ENCODE measurements at places on chromosomes 1 and 21. TPM values are rescaled to one million over a fixed set of nuclear protein-coding genes. Genes with fewer than 3 reads are reported as not detected.

DNA sequence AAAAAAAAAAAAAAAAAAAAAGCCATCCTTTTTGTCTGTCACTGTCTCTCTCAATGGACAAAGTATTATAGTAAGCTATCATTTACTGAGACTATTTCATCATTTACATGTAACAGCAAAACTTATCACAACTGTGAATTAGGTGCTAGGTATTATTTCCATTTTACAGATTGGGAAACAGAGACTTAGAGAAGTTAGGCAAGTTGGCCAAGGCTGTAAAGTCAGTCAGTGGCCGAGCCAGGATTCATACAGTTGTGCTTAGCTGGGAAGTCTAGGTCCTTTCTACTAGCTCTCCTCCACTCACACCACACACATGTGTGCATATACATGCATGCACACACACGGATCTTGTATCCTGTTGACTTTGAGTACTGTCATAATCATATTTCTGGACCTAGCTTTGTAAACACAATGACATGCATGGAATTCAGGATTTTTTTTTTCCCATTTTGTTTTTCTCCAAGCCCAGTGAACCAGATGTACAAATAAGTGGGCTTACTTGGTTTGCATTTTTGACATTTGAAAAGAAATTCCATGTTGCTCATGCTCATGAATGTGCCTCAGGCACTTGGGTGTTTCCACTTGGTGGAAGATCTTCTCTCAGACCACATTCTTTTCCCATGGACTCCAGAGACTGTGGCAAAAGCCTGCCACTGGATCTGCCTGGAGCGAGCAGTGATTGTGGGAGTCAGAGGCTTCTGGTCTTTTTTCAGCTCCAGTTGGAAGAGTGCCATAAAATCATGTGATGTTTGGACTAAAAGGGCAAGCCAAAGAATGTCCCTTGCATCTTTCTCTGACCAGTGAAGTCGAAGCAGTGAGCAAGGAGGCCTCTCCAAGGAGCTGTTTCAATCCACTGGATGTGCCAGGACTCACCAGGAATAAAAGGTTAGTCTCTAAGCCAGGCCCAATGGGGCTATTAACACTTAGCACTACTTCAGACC is 61.7 kb upstream of the DNAJC6 start:
- no peak overlapping the region for H3K27ac ChIP-seq
- H3K27me3 ChIP-seq, result no peaks in the 10 kb centered on the region

GRCh38 chr21:32371913-32372314 is 20.9 kb downstream of the URB1 start:
- H3K36me3 ChIP-seq, result peaks cover 7% of the 10 kb centered on the region
- H3K4me3 ChIP-seq, result no peak overlapping the region
- no peak overlapping the region for H3K27ac ChIP-seq
- no peaks in the 10 kb centered on the region for H3K27me3 ChIP-seq

Gene SLAMF9
- not detected for total RNA-seq

Gene SELP
- total RNA-seq, result not detected

DNA sequence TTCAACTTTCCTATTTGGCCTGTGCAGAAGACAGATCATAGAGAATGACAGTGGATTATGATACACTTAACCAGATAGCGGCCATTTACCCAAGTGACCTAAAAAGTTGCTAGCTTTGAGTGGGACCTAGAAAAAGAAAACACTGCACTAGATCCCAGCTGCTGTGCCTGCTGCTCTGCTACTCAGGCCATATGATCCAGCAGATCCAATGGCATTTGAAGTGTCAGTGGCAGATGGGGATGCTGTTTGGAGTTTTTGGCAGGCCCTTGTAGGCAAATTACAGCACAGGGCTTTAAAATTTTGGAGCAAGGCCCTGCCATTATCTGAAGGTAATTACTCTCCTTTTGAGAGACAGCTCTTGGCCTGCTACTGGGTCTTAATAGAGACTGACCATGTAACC is 74.0 kb upstream of the KCNE2 start:
- no peak overlapping the region for H3K27ac ChIP-seq
- no peaks in the 10 kb centered on the region for H3K27me3 ChIP-seq
- H3K4me1 ChIP-seq, result no peaks in the 10 kb centered on the region
- no peak for DNase-seq
- H3K4me3 ChIP-seq, result no peak overlapping the region
- H3K36me3 ChIP-seq, result no peaks in the 10 kb centered on the region

Gene KRTAP10-11
- total RNA-seq, result not detected

DNA sequence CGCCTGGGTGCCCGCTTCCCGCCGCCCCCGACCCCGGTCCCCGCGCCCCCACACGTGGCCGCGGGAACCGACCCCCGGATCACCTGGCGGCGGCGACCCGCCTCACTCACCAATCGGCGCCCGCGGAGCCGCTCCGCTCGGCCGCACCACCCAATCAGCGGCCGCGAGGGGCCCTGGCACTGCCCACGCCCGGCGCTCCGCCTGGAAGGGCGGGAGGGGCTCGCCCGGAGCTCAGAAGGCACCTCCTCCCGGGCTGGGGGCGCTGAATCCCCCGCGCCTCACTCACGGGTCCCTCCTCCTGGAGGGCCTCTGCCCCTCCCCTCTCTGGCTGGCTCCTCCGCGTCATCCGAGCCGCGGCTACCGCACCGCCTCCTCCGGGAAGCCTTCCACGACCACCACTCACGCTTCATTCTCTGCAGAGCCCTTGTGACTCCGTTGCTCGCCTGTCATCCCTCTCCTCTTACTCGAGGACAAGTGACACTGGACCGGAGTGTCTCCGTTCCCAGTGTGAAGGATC is 374 bp downstream of the SH2D5 start:
- peaks cover 58% of the 10 kb centered on the region for H3K27me3 ChIP-seq
- peak; percentile 95 for DNase-seq
- H3K36me3 ChIP-seq, result no peaks in the 10 kb centered on the region
- H3K4me3 ChIP-seq, result peak overlapping the region; percentile 56
- H3K27ac ChIP-seq, result no peak overlapping the region

DNA sequence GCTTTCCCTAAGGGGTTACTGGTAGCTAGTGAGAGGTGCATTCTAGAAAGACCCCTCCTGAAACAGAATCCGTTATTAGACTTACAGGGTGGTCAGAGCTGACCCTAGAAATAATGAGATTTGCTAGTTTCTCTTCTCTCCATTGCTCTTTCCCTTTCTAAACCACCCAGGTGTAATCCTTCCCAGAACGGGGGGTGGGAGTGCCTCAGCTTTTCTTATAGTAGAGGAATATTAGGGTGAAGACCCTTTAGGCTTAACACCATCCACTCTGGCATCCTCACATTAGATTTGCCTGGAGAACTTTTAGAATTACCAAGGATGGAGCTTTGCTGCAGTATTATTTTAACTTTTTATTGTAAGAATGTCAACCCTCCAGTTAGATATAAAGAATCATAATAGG is 49.4 kb downstream of the CAPN9 start:
- no peak for DNase-seq
- no peak overlapping the region for H3K4me3 ChIP-seq
- peaks cover 18% of the 10 kb centered on the region for H3K27me3 ChIP-seq
- H3K36me3 ChIP-seq, result no peaks in the 10 kb centered on the region
- H3K27ac ChIP-seq, result no peak overlapping the region
- H3K4me1 ChIP-seq, result no peaks in the 10 kb centered on the region

DNA sequence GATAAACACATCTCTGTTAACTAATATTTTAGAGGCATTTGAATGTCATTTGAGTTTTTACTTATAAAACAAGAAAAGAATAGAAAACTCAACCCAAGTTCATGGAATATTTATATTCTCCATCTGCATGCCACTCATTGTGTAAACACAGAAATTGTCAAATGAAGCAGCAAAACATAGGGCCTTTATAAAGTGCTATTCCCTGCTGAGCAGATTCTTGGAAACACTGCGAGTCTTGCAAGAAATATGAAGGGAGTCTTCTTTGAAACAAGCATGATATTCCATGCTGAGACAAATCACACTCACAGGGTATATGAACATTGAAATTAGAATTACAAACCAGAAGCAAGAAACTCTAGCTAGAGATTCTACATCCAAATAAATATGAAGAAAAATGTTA is 655.8 kb downstream of the BRINP3 start:
- no peaks in the 10 kb centered on the region for H3K27me3 ChIP-seq
- DNase-seq, result no peak
- H3K4me1 ChIP-seq, result peaks cover 32% of the 10 kb centered on the region
- H3K36me3 ChIP-seq, result no peaks in the 10 kb centered on the region

DNA sequence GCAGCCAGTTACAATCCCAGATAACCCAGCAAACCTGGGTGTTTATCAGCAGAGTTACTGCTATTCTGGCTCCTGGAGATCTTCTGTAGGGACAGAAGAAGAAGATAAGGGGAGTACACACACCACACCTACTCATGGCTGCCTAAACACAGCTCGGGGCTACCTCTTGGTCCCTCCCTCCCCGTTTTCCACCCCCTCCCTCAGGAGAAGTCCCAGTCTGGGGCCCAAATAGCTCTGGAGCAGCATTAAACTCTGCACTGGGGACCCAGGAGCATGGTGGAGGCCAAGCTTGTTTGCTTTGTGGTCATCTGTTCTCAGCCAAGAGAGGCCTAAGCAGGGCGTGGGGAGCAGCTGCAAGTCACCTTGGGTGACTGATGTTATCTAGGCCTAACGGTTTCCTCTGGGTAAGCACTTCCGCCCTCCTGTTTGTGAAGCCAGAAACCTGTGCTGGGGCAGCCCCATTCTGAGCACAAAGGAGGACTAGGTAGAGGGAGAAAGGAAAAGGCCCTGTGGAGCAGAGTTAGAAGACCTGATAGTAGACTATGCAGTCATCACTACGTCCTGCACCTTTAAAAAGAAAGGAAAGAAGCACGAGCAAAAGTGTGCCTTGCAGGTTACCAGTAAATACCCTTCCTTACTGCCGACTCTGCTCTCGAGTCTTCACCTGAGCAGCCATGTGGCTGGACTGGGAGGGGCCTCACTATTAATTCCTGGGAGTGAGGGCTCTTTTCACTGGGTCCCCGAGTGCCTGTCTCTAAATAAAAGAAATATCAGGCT is 2.0 kb upstream of the RCSD1 start:
- peaks cover 7% of the 10 kb centered on the region for H3K4me1 ChIP-seq
- no peak overlapping the region for H3K27ac ChIP-seq
- no peaks in the 10 kb centered on the region for H3K36me3 ChIP-seq
- peaks cover 57% of the 10 kb centered on the region for H3K27me3 ChIP-seq
- DNase-seq, result no peak

Gene GJA4
- total RNA-seq, result not detected

DNA sequence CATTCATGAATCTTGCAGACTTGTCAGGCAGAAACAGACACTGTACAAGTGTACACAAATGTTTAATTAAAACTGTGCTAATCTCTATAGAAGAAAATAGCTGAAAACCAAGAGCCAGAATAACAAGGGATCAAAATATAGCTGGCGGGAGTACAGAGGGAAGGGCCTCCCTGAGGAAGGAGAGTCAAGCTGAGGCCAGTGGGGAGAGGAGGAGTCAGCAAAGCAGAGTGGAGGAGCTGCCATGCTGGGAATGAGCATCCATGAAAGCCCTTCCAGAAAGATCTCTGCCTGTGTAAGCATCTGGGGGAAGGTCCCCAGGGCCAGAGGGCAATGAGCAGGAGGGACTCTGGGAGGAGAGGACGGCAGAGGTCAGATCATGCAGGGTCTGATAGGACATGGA is 15.1 kb downstream of the SLAMF8 start:
- no peak for DNase-seq
- H3K27ac ChIP-seq, result no peak overlapping the region
- no peaks in the 10 kb centered on the region for H3K36me3 ChIP-seq
- no peak overlapping the region for H3K4me3 ChIP-seq
- no peaks in the 10 kb centered on the region for H3K4me1 ChIP-seq

GRCh38 chr1:218510153-218510772 is 165.1 kb downstream of the TGFB2 start:
- no peaks in the 10 kb centered on the region for H3K27me3 ChIP-seq
- H3K36me3 ChIP-seq, result no peaks in the 10 kb centered on the region
- H3K4me1 ChIP-seq, result no peaks in the 10 kb centered on the region
- H3K4me3 ChIP-seq, result no peak overlapping the region
- H3K27ac ChIP-seq, result no peak overlapping the region

Gene STUM
- 0.19 TPM for total RNA-seq

- peaks cover 5% of the 10 kb centered on the region for H3K4me1 ChIP-seq
- H3K4me3 ChIP-seq, result peak overlapping the region; percentile 50
- no peaks in the 10 kb centered on the region for H3K36me3 ChIP-seq
- H3K27ac ChIP-seq, result no peak overlapping the region
- peaks cover 7% of the 10 kb centered on the region for H3K27me3 ChIP-seq
These were observed 7.4 kb downstream of the SEMA4A start for GRCh38 chr1:156160743-156161171.

GRCh38 chr1:106406114-106406513 is 650.4 kb upstream of the PRMT6 start:
- no peak for DNase-seq
- H3K27ac ChIP-seq, result no peak overlapping the region
- no peaks in the 10 kb centered on the region for H3K27me3 ChIP-seq
- no peaks in the 10 kb centered on the region for H3K4me1 ChIP-seq
- H3K4me3 ChIP-seq, result no peak overlapping the region

GRCh38 chr1:61936839-61937238 is 194.6 kb downstream of the PATJ start:
- no peaks in the 10 kb centered on the region for H3K27me3 ChIP-seq
- no peak for DNase-seq
- no peaks in the 10 kb centered on the region for H3K4me1 ChIP-seq
- H3K27ac ChIP-seq, result no peak overlapping the region
- no peak overlapping the region for H3K4me3 ChIP-seq

GRCh38 chr1:247145279-247145678 is 26.5 kb downstream of the ZNF124 start:
- no peak overlapping the region for H3K27ac ChIP-seq
- no peak overlapping the region for H3K4me3 ChIP-seq
- H3K27me3 ChIP-seq, result no peaks in the 10 kb centered on the region
- DNase-seq, result no peak
- no peaks in the 10 kb centered on the region for H3K4me1 ChIP-seq

GRCh38 chr1:57142999-57143398 is 177.2 kb upstream of the C8B start:
- H3K4me1 ChIP-seq, result peaks cover 6% of the 10 kb centered on the region
- DNase-seq, result no peak
- no peak overlapping the region for H3K27ac ChIP-seq
- H3K27me3 ChIP-seq, result no peaks in the 10 kb centered on the region
